ENCODE measurements at places on chromosomes 7 and 10. TPM values are rescaled to one million over a fixed set of nuclear protein-coding genes. Genes with fewer than 3 reads are reported as not detected.

DNA sequence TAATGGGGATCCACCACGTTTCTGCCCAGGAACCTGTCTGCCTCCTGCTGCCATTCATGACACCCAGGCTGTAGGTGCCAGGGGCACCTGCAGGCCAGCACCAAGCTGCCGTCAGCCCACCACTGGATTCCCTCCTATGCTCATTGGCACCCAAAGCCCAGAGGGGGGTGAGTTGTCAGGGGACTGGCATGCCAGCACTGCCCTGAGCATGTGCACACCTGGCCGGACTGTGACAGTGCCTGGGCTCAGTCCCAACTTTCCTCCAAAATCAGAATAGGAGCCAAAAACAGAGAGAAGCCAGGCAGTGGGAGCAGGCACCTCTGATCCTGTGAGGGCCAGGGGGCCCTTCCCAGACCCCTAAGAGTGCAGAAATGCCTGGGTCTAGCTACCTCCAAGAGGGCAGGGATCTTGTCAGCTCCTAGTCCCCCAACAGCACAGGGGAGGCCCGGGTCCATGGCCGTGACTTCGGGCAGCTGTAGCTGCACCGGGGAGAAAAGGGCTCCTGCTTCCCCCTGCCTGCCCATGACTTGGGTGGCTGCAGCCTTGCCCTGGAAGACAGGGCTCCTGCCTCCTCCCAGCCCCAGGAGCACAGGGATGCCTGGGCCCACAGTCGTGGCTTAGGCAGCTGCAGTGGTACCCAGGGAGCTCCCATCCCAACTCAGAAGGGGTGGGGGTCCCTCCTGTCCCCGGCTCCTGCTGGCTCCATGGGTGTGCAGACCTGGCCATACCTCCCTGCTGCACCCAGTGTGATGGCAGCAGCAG, 249.8 kb upstream of the DKK1 start:
- peak; percentile 37 for DNase-seq

GRCh38 chr10:93330824-93331223, 151.3 kb downstream of the MYOF start:
- DNase-seq = no peak

GRCh38 chr10:105073999-105074398, 432.9 kb downstream of the SORCS3 start:
- DNase-seq = no peak

- DNase-seq = no peak
Observed at GRCh38 chr10:75403939-75404814, 2.6 kb upstream of the ZNF503 start.

DNA sequence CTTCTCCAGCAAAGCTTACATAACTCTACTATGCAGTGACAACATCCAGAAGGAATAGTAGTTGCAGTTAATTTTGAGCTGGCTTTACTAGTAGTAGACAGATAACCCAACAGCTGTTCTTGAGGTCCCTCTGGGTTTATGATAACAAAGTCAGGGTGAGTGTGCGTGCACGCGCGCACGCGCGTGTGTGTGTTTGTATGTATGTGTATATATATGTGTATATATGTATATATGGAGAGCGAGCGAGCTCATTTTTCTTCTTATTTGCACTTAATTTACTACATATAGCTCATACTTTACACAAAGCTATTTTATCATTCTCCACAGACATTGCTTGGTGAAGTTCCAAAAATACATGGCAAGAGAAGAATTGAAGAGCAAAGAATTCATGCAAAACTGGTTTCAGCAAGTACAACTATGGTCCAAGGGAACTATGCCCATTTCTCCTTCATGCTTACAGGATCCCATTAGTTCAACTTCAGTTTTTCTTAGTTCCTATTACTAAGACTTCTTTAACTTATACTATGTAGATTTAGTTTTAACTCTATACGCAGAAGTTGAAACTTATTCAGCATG, 105.9 kb upstream of the TMEM168 start:
- peak; percentile 41 for DNase-seq

GRCh38 chr10:81108516-81109199, 571.0 kb downstream of the SH2D4B start:
- no peak for DNase-seq

DNA sequence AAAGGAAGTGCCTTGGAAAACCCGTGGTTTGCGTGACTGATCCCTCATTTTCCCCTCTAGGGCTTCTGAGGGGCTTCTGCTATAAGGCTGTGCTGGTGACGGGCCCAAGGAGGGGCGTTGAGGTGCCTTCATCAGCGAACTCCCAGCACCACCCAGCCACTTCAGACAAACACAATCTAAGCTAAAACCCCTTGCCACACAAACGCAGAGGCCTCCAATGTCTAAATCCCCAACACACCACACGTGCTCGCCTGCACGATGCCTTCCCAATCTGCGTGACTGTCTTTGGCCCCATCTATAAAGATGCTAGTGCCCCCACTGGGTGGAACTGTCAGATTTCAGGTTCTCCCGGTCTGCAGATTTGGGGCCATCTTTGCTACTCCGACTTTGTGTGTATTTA, 4.1 kb upstream of the GAD2 start:
- DNase-seq = no peak

HOXA5 gene
- not detected for total RNA-seq

DNA sequence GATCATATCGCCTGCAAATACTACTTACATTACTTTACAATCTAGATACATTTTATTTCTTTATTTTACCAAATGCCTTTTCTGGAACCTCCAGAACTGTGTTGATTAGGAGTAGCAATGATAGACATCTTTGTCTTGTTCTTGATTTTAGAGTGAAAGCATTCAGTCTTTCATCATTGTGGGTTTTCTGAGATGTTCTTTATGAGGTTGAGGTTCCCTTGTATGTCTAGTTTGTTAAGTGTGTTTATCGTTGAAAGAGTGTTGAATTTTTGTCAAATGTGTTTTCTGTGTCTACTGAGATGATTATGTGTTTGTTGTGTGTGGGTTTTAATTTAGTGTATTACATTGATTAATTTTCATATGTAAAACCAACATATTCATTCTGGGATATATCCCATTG, 17.1 kb downstream of the SEPTIN7 start:
- no peak for DNase-seq

TMEM130 gene
- not detected for total RNA-seq

CPA2 gene
- total RNA-seq = not detected

LEP gene
- total RNA-seq = 2.7 TPM

- DNase-seq = no peak
Observed at GRCh38 chr7:1010226-1010625, 27.2 kb downstream of the CYP2W1 start.

DNA sequence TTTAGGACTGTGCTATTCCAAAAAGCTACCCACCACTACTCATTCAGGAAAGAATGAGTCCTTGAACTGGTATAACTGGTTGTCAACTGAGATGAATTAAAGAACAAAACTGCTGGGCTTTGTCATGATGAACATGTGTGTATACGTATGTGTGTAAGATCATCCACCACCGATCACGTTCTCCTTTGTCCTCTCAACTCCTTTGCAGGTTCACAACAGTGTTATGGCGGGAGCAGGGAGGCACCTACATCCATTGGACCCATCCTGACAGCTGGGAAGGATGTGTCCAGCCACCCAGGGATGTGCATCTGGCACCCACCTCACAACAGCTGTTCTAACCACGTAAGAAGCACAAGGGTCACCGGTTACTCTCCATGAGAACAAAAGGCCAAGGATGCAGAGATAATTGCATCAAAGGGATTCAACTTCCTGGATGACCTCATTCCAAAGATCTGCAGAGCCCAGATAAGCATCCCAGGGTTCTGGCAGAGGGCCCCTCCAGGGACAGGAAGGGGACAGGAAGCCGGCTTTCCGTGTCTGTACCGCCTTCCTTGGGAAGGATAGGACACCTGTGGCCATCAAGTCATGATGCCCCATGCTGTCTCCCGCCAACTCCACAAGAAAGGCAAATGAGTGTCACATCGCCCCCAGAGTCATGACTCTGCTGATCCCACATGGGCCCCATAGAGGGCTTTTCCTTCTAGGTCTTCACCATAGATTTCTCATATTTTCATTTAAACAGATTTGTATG, 66.1 kb downstream of the STEAP1B start:
- no peak for DNase-seq
